ENCODE measurements at places on chromosomes 2 and 18.

GRCh38 chr2:34498561-34498960, 899.5 kb upstream of the FAM98A start:
- DNase-seq, result no peak

- DNase-seq, result no peak
Measured at GRCh38 chr2:15058015-15058720, 425.7 kb downstream of the LRATD1 start.

DNA sequence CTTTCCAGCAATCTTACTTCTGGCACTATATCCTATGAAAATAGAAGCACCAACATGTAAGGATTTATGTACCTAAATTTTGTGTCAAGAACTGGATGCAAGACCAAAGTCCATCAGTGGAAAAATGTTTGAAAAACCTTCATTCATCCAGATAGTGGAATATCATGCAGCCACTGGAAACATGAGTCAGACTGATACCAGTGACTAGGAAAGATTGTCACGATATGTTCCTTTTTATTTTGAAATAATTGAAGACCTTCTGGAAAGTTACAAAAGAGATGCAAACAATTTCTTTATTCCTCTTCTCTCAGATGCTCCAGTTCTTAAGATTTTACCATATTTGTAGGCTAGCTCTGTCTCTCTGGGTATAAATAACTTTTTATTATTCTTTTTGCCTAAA, 40.5 kb upstream of the IL1R2 start:
- DNase-seq, result no peak

- no peak for DNase-seq
Measured at GRCh38 chr2:198444800-198445287, 640.5 kb downstream of the PLCL1 start.

DNA sequence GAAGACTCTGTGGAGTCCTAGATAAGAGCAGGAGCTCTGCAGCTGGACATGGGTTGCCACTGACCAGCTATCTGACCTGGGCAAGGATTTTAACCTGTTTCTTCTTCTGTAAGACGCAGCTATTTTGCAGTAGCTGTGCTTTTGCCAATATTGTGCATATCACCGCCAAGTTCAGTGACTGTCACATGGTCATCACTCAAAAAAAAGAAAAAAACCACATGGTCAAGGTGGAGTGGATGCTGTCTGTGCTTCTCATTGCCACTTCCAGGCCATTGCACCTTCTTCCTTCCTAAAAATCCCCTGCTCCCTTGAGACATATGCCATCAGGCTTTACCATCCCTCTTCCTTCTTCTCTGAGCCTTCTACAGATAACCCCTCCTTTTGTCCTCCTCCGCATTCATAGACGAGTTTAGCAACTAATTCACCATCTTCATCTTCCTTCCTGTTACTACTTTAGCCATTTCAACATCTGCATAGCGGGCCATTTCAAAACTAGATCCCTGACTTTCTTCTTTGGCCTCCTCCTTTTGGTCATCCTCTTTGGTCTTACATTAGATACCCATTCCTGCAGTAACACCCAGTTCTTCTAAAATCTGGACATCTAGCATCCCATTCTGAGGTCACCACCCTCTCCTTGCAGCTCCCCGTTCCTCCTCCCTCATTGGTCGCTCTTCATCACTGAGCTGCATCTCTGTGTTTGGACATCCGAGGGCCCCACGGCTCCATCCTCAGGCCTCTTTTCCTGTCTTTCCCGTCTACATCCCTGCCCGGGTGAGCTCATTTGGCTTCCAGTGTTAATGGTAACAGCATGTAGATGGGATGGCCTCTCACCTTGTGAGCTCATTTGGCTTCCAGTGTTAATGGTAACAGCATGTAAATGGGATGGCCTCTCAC, 17.8 kb downstream of the RNF144A start:
- no peak for DNase-seq

- no peak for DNase-seq
Measured at GRCh38 chr2:145032791-145033190, 512.9 kb upstream of the ZEB2 start.

GRCh38 chr2:55422876-55423665, 3.4 kb upstream of the CCDC88A start:
- no peak for DNase-seq

DNA sequence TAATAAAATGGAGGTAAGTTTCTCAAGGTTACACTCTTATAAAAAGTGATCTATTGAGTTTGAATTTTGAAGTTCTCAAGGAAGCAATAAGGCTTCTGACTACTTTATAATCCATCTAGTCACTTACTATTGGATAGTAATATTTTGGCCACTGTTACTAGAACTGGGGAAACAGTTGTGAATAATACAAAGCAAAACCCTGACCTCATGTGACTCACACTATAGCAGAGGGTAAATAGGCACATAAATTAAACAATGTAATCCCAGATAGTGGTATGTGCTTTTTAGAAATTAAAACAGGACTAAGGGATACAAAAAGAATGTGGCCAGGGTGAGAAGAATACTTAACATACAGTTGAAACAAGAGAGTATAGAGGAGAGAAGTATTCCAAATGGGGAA, 78.6 kb downstream of the CALCRL start:
- no peak for DNase-seq

- DNase-seq, result no peak
Measured at GRCh38 chr18:27501671-27502070, 316.6 kb upstream of the CHST9 start.

DNA sequence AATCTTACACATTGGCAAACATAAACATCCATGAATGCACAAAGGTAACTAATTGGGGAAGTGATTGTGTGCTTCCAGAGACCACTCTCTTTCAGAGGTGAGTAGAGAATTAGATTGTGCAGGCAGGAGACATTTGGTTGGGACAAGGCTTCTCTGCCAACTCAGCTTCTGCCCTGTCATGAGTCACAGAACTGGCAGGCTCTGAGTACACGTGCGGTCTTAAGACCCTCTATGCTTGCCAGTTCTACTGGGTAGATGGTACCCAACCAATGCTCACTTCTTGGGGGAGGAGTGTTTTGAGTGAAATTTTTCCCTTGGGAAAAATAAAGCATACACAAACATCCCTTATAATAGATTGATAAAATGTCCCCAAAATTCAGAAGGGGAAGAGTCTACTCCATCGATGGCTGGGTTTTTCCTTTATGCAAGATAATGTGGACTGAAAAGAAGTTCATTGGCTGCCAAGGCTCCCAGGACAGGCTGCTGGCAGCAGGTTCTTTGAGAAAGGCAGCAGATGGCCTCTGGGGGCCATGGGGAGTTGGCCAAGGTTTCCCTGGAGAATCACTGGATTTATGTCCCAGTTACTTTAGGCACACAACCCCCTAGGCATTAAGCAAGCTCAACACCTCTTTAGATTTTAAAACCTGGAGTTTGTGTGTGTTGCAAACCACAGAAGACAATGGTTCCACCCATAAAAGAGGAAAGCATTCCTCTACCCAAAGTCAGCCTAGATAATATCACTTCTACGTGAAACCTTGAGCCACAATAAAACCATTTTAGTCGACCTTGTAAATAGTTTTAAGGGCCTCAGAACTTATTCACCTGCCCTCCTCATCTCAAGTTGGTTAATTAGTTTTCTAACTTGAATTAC, 417.0 kb downstream of the TXNL1 start:
- DNase-seq, result no peak

- DNase-seq, result no peak
Measured at GRCh38 chr2:29139731-29140130, 24.5 kb downstream of the CLIP4 start.

DNA sequence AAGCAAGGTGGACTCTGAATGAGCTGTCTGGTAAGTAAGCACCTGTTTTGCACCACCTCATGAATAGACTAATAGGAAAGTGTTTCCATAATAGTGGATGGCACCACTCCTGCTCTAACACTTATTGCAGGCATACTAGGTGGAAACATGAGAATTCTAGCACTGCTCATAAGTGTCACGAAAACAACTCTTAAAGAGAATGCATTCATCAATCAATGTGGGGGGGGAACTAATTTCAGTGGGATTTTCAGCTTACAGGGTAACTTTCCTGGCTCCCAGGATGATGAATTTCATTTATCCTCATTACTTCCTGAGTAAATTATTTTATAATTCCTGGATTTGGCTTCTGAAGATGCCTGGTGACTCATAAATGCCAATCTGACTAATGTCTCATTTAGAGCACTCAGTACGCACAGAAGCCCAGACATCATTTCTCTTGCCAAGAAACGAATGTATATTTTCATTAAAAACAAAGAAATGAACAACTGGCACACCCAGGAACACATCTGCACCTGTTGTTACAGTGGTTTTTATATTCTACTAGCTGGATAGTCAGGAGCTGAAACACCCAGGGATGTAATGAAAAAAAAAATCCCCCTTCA, 129.6 kb downstream of the PID1 start:
- DNase-seq, result no peak

DNA sequence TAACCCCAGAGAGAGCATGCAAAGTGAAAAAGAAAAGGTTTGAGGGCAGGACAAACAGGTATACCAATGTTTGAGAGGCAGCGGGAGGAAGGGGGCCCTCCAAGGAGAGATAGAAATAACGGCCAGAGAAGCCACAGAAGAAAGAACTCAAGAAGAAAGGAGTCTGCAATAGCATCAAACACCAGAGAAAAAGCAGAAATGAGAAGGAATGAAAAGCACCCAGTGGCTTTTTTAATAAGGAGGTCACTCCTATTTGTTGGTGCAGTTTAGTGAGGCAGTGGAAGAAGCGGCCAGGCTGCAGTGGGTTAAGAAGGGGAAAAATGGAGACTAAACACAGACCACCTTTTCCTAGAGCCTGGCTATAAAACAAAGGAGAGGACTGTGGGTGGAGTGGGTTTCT, 177.2 kb downstream of the THADA start:
- no peak for DNase-seq

GRCh38 chr2:150234787-150235446, 252.6 kb downstream of the RND3 start:
- no peak for DNase-seq

- no peak for DNase-seq
Measured at GRCh38 chr2:9207641-9208311, 1.2 kb downstream of the ASAP2 start.

DNA sequence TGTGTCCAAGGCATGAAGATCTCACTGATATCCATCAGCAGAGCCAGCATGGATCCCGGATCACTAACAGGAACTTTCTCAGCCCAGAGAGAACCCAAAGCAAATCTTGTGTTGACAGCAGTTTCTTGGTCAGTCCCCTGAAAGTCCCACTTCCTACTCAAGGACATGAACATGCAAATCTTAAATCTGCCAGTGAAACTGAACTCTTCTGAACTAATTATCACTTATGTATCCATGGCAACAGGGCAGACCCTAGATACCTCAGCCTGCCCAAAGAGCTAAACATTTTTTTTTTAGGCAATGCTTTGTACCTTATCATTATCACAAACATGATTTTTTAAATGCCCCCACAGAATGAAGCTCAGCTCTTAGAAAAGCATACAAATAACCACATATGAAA, 127.8 kb upstream of the DDX18 start:
- DNase-seq, result no peak

- no peak for DNase-seq
Measured at GRCh38 chr2:216546641-216547403, 48.2 kb downstream of the RPL37A start.

GRCh38 chr2:118752762-118753429, 94.6 kb downstream of the EN1 start:
- no peak for DNase-seq

DNA sequence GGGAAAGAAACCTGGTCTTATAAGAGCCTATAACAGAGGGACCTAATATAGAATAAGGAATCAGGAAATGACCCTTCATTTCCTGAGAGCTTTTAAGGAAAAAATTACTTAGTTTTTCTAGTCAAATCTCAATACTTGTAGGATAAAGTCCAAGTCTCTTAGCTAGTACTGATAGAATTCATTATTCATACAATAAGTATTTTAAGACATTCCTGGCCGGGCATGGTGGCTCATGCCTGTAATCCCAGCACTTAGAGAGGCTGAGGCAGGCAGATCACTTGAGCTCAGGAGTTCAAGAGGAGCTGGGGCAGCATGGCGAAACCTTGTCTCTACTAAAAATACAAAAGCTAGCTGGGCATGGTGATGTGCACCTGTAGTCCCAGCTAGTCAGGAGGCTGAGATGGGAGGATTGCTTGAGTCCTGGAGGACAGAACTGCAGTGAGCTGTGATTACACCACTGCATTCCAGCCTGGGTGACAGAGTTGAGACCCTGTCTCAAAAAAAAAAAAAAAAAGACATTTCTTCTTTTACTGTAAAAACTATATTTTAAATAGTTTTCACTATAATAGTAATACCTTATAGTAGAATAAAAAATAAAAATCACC, 3.2 kb downstream of the RAB3GAP1 start:
- no peak for DNase-seq

- peak; percentile 30 for DNase-seq
Measured at GRCh38 chr2:172200495-172201085, 97.9 kb upstream of the DLX2 start.

- DNase-seq, result no peak
Measured at GRCh38 chr2:204505488-204505887, 39.8 kb upstream of the PARD3B start.

DNA sequence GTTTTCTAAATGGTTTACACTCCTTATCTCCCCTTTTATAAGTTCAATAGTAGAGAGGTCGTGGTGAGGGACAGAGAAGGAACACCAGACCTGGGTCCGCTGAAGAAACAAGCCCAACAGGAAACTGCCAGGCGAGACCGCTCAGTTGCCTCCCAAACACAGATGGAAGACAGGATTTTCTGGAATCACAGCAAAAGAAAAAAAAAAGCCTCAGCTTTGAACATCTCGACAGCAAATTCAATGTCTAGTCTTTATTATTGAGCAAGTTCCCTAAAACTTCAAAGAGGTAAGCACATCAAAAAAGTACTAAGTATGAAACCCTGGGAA, 33.5 kb upstream of the GNAL start:
- no peak for DNase-seq

Data from NT2/D1 (cell line).